ENCODE measurements at places on chromosomes 7 and 10.

DNA sequence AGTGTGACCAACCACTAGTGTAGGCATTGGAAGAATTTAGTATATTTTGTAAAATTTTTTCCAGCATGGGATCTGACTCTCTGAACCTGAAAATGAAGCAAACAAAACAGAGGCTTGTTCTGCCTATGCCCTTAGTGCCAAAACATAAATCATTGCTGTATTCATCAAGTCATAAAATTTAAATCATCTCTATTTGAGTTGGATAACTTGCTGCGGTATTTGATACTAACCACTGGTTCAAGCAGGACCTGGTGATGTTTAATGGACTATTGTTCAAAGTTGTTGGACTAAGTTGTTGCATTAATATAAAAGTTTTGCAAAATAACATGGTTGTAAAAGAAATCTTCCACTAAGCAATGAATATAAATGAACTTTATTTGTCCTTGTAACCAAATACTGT, 19.8 kb upstream of the RPA3 start:
- no peak for DNase-seq

GRCh38 chr7:104943502-104944343, 70.3 kb upstream of the KMT2E start:
- DNase-seq: no peak

- DNase-seq: no peak
Measured at GRCh38 chr7:64098-64915, 128.1 kb upstream of the FAM20C start.

DNA sequence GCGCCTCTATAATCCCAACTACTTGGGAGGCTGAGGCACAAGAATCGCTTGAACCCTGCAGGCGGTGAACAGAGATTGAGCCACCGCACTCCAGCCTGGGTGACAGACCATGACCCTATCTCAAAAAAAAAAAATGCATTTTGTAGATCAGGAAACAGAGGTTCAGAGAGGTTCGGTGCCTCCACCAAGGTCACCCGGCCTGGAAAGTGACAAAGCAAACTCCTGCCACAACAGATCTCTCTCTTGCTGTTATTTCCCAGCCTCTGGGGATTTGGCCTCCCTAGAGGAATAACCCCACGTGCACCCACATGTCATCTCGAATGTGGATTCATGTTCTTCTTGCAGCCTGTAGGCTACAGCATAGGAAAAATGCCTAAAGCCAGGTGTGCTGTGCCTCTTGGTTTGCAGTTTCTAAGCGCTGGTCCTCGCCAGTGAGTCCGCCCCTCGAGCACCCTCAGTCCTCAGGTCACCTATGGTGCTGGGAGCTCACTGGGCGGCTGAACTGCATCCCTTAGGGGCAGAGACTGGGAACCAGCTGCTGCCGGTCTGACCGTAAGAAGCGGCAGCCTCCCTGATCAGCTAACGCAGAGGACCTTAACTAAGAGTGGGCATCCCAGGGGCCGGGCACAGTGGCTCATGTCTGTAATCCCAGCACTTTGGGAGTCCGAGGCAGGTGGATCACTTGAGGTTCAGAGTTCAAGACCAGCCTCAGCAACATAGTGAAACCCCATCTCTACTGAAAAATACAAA, 51.7 kb upstream of the SH2B2 start:
- DNase-seq: no peak
